Nucleus accumbens (tissue), 56 donors: ENCODE measurements at places on chromosomes 7 and 10.

DNA sequence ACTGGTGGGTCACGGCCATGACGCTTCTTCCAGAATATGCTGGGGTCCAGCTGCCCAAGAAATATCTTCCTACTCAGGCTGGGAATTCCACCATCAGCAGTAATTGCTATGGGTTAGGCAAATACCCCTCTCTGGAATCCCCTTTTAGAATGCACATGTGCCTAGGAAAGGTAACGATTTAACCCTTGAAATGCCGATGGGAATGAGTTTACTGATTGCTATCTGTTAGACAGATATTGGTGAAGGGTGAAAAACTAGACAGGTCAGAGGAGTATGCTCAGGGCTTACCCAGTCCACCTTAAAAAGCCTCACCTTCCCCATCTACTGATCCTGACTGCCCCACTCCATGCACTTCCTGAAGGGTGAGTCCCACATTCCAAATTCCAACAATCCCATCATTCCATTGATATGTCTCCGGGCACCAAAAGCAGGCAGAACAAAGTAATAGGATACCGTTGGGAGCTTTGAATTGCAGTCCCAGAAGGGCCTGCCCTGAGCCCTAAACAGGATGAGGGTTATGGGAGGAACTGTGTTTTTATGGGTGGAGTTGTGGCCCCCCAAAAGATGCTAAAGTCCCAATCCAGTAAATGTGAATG lies 59.3 kb downstream of the DLG5 start:
- no peak for DNase-seq

DNA sequence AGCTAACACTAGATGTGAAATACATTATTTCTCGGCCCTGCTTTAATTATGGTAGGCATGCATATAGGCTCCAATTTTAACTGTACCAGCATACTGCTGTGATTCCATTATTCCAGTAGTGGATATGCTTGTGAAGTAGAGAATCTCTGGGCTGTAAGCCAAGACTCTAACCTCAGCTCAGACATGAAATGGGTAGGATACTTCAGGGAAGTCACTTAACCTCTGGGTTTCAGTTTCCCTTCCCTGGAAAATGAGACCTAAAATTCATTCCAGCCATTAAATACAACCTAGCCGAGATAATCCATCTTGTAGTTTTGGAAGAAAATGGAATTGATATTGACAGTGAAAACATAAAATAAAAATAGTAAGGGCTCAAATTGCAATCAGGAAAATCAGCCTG lies 59.6 kb upstream of the TRIL start:
- no peak for DNase-seq

DNA sequence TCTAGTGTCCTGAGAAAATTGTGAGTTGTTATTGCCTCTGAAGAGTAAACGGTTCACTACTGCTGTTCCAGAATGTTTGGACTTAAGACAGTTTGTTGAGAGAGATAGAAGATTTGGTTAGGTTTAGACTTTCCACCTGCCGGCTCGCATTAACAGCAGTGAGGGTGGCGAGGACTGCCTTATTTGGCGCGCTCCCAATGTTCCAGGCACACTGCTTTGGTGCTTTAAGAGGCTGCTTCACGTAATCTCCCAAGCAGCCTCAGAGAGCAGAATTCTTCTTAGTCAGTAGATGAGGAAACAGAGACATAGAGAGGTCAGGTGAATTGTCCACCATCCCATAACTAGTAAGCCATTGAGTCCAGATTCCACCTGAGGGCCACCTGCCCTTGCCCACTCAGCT lies 41.1 kb downstream of the GLRX3 start:
- DNase-seq, result no peak

DNA sequence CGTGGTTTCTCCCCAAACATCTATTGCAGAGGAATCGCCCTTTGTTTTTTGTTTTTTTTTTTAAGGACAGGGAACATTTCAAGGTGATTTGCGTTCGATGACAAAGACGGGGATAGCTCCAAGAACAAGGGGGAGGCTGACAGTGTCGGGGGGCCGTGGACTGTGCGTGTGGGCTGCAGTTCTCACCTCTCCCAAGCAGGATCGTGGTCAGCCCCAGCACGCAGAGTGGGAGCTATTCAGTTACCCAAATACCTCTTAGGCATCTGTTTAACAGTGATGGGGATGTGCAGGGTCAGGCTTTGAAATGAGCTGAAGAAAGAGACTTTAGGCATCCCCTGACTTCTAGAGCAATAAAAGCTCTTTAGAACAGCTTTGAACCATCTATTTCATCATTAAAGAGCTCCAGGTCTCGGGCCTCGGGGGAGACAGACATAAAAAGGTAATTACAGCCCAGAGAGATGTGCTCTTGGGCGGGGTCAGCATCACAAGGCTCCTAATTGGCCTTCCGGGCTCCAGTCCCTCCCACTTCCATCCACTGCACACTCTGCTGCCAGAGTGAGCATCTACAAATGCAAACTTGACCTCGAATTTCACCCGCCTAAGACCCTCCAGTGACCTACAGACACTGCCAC lies 97.3 kb downstream of the MYL10 start:
- no peak for DNase-seq

DNA sequence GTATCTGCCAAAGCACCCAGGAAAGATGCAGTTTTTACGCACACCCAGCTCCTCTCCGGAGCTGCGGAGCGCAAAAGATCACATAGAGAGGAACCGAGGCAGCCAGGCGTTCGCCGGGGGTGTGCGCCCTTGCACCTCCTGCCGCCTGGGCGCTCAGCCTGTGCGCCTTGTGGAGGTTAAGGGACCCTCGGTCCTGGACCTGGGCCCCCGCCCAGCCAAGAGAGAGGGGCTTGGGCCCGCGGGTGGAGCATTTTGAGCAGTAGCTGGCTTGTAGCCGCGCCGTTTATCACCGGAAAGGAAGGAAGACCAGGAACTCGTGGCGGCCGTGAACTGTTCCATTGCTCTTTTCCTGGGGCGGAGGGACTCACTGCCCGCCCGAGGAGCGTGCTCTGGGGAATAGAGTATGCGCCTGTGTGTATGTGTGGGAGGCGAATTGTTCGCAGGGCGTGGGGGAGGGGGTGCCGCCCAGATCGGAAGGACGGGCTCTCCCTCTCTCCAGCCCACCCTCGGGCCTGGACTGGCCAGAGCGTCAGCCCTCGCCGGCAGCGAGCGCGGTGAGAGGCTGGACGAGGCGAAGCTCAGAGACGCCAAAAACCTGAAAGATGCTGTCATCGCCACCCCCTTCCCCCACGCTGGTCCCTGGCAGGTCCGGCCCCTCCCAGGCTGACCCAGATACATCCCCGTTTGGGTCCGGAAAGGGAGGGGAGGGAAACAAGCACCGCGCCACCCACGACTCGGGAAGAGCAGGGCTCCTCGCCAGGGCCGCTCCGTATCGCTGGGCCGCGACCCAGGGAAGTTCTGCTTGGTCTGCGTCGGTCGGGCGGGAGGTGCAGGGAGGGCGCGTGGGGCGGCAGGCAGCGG lies 1.2 kb upstream of the WNT2 start:
- DNase-seq, result no peak

DNA sequence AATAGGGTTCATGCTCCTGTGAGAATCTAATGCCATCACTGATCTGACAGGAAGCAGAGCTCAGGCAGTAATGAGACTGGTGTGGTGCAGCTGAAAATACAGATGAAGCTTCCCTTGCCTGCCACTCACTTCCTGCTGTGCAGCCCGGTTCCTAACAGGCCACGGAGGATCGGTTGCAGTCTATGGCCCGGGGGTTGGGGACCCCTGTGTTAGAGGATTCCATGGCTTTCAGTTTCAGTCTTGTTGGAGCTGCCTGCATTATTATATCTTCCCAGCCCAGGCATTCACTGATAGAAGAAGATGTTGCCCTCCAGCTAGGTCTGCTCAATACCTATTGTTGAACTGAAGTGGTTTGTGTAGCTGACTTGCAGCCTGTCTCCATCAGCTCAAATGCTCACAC lies 1298.8 kb downstream of the TYW1 start:
- no peak for DNase-seq

DNA sequence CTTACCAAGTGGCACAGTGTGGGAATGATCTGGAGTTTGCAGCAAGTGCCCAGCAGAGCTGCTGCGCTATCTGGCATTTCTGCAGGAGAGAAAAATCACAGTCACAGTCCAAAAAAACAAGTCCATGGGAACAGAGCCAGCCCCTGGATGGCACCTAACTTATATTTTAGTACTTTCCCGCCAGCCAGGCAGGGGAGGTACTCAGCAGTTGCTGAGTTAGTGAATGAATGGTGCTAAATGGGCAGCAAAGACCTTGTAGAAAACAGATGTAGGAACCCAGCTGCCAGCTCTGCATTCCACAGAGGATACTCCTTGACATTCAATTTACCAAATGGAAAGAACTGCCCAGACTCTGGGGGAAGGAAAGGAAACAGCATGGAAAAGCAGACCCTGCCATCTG lies 54.5 kb downstream of the GSDME start:
- DNase-seq, result no peak

DNA sequence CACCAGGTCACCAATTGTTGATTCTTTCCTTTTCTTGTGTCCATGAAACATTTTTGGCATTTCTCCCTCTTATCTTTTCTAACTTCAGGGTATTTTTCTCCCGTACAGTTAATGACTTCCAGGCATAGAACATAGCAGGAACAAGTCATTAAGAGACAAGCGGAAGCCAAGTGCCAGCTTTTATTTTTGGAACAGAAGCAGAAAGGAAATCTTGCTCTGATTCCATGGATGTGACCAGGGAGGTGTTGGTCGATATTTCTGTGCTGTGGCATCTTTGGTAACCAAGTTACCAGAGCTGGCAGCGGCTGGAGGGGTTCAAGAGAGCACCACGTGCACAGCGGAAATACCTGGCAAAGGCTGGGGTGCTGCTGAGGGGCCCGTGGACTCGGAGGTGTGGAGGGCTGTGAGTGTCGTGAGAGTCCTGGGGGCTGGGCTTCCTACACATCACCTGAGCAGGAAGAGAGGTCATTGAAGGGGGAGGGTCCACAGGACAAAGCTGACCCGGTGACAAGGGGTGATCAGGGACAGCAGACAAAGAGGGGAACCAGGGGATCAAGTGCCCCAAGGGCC lies 1.8 kb downstream of the LLCFC1 start:
- DNase-seq, result no peak

DNA sequence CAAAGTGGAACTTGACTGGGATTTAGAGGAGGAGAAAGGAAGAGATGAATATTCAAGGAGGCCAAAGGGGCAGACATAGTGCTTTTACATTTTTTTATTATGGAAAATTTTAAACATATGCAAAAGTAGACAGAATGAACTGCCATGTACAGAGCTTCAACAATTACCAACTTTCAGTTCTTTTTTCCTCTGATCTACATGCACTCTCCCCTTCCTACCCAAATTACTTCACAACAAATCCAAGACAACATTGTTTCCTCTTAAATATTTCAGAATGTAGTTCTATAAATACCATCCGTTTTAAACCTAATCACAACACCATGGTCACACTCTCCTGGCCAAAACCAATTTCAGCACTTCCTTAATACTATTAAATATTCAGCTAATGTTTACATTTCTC lies 83.5 kb upstream of the FZD1 start:
- DNase-seq, result no peak

GRCh38 chr7:82291931-82292330 lies 151.6 kb downstream of the CACNA2D1 start:
- DNase-seq, result no peak

DNA sequence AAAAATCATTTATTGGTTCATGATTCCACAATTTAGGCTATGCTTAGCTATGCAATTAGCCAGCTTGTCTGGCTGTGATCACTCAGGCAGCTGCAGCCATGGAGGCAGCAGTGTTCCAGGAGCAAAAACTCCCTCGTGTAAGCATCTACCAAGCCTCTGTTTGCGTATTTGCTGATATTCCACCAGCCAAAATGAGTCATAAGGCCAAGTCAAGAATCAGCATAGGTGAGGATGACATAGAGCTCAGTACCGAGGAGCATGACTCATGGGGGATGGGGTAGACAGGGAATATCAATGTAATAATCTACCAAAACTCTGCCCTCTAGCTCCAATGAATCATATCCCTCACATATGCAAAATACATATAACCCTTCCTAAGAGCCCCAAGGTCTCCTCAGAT lies 63.3 kb downstream of the IMMP2L start:
- no peak for DNase-seq

GRCh38 chr10:119133949-119134348 lies 30.0 kb downstream of the DENND10 start:
- DNase-seq, result no peak

- peak; percentile 24 for DNase-seq
Observed at GRCh38 chr10:98041352-98042043, 11.1 kb upstream of the CRTAC1 start.

DNA sequence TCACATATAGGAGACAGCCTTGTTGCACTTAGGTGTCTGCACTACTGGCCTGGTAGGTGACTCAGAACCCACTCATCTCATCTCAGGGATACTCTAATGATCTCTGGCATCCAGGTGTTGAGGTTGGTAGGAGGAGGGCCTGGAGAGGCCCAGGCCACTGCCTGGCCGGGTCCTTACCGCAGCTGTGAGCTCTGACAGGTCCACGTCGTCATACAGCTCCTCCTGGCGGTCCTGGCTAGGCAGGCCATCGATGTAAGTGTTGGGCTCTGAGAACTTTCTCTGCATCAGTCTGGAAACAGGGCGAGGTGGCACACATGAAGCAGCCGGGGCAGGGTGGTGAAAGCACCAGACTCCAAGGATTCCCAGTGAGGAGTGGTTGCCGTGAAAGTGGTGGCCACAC lies 62.1 kb downstream of the VWA2 start:
- DNase-seq, result no peak

- no peak for DNase-seq
Observed at GRCh38 chr7:111108496-111108895, 17.6 kb downstream of the LRRN3 start.

DNA sequence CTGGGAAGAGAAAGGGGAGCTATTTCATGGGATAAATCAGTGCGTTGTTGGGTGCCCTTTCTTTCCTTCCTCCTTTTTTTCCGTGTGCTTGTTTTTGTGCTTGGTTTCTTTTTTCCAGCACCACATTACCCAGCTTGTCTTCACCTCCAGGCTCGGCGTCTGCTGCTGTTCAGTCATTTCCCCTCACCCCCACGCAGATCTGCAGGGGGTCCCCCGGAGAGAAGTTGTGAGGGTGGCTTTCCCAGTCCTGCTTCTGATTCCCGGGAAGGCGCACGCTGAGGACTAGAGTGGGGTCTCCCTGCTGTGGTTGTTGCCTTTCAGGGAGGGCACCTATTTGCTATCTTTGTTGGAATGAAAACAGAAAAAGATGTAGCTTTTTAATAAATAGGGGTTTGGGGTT lies 1.6 kb downstream of the CAMK1D start:
- no peak for DNase-seq

DNA sequence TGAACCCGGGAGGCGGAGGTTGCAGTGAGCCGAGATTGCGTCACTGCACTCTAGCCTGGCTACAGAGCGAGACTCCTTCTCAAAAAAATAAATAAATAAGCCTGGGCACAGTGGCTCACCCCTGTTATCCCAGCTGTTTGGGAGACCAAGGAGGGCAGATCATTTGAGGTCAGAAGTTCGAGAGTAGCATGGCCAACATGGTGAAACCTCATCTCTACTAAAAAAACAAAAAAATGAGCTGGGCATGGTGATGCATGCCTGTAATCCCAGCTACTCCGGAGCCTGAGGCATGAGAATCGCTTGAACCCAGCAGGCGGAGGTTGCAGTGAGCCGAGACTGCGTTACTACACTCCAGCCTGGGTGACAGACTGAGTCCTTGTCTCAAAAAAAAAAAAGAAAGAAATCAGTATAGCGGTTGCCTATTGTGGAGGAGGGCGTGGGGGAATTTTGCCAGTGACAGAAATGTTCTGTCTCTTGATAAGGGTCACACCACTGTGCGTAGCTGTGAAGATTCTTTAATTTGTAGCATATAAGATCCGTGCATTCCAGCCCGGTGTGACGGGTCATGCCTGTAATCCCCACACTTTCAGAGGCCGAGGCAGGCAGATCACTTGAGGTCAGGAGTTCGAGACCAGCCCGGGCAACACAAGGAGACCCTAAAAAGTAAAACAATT lies 17.9 kb upstream of the EIF3B start:
- no peak for DNase-seq

GRCh38 chr10:62958980-62959379 lies 142.8 kb upstream of the EGR2 start:
- no peak for DNase-seq
